ENCODE measurements at places on chromosomes 6 and 20. TPM values are rescaled to one million over a fixed set of nuclear protein-coding genes. Genes with fewer than 3 reads are reported as not detected.

The AIF1 gene
- 4.4 TPM for total RNA-seq

The OR2B2 gene
- not detected for total RNA-seq

The TAP1 gene
- 106 TPM for total RNA-seq

GRCh38 chr6:26532699-26533531 is 5.3 kb upstream of the HMGN4 start:
- no peaks in the 10 kb centered on the region for H3K27me3 ChIP-seq
- H3K36me3 ChIP-seq: no peaks in the 10 kb centered on the region
- peaks cover 34% of the 10 kb centered on the region for H3K4me1 ChIP-seq
- peak overlapping the region; percentile 64 for H3K4me3 ChIP-seq
- peak; percentile 93 for DNase-seq
- peak overlapping the region; percentile 78 for H3K27ac ChIP-seq

GRCh38 chr6:29797135-29797534 is 30.5 kb upstream of the HLA-G start:
- DNase-seq: no peak
- peaks cover 23% of the 10 kb centered on the region for H3K27me3 ChIP-seq
- H3K36me3 ChIP-seq: no peaks in the 10 kb centered on the region
- H3K27ac ChIP-seq: no peak overlapping the region

- no peaks in the 10 kb centered on the region for H3K27me3 ChIP-seq
- H3K4me1 ChIP-seq: no peaks in the 10 kb centered on the region
- H3K4me3 ChIP-seq: no peak overlapping the region
- H3K36me3 ChIP-seq: no peaks in the 10 kb centered on the region
Measured at GRCh38 chr20:52001999-52002666, 189.4 kb downstream of the ZFP64 start.

DNA sequence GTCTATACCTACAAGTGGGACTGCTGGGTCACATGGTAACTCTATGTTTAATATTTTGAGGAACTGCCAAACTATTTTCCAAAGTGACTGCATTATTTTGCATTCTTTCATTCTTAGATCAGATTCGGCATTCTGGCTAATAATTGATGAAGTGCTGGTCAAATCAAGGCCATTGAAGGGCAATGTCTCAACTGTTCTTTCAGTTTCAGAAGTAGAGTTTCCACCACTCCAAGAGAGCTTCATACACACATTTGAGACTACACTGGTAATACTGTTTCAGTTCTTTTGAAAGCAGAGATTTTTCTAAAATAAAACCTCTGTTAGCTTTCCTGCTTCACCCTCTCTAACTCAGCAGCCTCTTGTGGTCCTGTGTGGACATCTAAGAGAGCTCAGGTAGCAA is 154.5 kb downstream of the CFAP61 start:
- no peaks in the 10 kb centered on the region for H3K4me1 ChIP-seq
- no peaks in the 10 kb centered on the region for H3K27me3 ChIP-seq
- no peak overlapping the region for H3K4me3 ChIP-seq
- no peak overlapping the region for H3K27ac ChIP-seq
- no peaks in the 10 kb centered on the region for H3K36me3 ChIP-seq
- DNase-seq: no peak

DNA sequence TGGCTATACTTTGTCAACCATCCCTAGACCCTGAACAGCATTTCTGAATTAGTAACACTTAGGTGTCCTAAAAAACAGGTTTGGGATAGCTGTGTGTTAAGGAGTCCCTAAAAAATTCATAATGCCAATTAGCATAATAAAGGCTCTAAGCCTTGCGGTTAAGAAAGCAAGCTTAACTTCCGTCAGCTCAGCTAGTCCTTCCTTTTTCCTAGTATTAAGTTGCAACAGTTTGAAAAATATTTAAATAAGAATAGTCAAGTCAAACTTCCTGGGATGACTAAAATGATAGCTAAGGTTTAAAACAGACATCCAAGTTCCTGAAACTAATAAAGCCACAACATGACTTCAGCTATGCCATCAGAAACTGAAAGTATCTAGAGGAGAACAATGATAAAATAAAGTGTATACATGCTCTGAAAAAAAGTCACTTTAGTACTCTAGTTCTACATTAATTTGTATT is 3.5 kb downstream of the AKIRIN2 start:
- H3K36me3 ChIP-seq: no peaks in the 10 kb centered on the region
- no peak for DNase-seq
- peak overlapping the region; percentile 34 for H3K27ac ChIP-seq
- H3K27me3 ChIP-seq: no peaks in the 10 kb centered on the region

All from suprapubic skin (tissue), 4 donors.